Activated CD4-positive, alpha-beta T cell treated with anti-CD3 and anti-CD28 coated beads, Interleukin-2, Interleukin-4, amounts not matched to agents 100 ng/mL and 50 ng/mL, durations not matched to agents 16 hours and 8 hours (primary cell): ENCODE measurements at places on chromosomes 6 and 20.

- no peak for DNase-seq
Measured at GRCh38 chr6:114940181-114940580, 597.4 kb upstream of the HS3ST5 start.

DNA sequence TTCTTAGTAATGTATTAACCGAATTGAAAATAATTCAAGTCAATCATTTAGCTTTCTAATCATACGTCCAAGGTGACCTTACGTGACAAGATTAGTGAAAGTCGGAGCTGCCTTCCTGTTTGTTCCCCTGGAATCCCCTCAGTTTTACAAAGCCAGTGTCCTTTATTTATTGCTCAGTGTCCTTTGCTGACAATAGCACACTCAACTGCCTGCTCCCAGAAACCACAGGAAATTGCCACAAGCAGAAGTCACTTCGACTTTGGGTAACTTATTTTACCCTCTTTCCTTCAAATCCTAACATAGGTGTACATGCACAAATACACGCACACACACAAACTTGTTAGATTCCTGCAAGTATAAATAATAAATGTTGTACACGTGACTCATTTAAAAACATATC is 1167.7 kb upstream of the ADGRB3 start:
- DNase-seq = no peak

DNA sequence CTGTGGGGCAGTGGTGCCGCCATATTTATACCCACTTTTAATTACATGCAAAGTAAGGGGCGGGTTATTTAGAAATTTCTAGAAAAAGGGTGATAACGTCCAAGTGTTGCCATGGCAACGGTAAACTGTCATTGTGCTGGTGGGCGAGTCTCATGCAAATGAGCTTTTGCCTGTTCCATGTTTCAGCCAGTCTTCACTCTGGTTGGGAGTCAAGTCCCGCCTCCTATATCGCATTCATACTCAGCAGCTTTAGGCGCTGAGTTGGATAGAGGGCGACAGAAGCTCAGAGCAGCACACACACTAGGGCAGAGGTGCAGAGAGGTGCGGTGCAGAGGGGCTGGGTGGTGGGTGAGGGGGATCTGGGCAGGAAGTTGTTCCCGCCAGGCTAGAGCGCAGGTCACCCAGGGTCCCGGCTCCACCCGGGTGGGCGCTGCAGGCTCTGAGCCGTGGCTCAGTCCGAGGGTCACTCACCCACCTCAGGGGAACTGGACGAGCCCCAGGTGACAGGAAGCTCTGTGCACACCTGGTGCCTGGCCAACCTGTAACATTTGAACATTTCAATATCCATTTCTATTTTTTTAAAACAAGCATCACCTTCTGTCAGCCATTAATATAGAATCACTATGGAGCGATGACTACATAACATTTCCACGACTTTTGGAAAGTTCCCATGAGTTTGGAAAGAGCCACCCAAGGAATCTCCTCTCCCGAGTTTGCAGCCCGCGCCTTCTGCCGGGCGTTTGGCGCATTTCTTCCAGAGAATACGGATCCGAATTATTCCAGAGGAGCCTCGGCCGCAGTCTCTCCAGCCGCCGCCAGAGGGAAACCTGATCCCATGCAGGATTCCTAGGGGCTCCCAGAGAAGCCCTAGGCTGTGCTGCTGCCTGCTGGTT is 89.1 kb upstream of the PHACTR3 start:
- no peak for DNase-seq

DNA sequence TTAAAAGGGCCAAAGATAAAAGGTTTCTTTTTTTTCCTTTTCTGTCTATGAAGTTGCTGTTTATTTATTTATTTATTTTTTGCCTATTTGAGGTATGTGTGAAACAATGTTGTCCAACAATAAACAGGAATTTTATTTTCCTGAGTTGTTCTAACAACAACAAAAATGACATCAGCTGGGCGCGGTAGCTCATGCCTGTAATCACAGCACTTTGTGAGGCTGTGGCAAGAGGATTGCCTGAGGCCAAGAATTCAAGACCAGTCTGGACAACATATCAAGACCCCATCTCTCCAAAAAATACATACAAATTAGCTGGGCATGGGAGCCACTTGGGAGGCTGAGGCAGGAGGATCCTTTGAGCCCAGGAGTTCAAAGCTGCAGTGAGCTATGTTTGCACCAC is 44.1 kb downstream of the MGME1 start:
- DNase-seq = no peak

GRCh38 chr6:108735310-108736001 is 112.8 kb upstream of the ARMC2 start:
- no peak for DNase-seq

GRCh38 chr6:25477006-25477590 is 174.9 kb upstream of the SCGN start:
- no peak for DNase-seq

DNA sequence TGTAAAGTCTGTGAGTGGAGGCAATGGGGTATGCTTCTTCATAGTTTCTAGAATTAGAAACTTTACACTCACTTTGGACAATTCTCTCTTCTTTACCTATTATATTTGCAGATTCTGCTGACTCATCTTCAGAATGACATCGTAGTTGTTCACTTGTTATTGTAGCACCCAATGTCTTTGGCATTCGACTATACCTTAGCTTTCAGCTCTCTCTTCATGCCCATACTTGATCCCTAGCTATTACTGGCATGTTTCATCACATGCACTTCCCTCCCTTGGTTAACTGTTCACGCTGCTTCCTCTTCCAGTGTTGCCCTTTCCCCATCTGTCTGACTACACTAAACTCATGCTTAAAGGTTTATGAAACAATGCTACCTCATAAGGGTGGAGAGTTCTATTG is 298.1 kb upstream of the TCF21 start:
- no peak for DNase-seq

- peak; percentile 39 for DNase-seq
Measured at GRCh38 chr6:30915591-30915946, 1.5 kb downstream of the VARS2 start.

- DNase-seq = no peak
Measured at GRCh38 chr20:39812116-39812515, 850.0 kb downstream of the DHX35 start.

GRCh38 chr20:43893930-43894329 is 20.7 kb upstream of the TOX2 start:
- no peak for DNase-seq

DNA sequence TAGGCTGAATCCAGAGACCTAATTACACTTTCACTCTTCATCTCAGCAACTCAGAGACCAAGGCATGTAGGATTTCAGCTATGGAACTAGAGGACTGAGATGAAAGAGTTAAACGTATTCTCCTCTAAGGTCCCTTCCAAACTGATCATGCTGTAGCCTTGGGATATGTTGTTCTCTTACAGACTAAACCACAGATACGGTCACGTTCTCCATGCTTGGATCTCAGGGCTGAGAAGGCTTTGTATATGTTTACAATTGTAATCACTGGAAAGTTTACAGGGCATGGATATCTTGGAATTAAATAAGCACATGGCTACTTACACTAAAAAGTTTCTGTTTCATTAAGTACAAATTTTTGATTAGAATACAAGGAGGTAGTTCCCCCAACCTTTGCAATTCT is 50.1 kb downstream of the PKIB start:
- DNase-seq = no peak

DNA sequence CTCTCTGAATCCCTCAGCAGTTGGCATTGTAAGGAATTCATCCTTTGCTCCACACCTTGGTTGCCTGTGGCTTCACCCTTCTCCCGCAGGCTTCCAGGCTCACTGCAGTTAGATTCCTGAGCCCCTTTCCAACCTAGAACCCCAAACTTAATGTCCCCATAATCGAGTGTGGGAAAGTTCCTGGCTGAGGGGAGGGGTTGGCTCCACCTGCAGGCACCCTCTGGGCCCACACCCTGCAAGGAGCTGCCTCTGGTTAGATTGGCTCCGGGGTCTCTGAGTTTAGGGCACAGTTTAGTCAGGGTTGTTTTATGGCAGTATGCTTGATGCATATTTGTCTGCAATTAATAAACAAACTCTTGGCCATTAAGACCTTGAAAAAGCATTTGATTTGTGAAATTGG is 63.4 kb downstream of the MTHFD1L start:
- DNase-seq = no peak

- no peak for DNase-seq
Measured at GRCh38 chr6:97438011-97438671, 155.1 kb upstream of the MMS22L start.

DNA sequence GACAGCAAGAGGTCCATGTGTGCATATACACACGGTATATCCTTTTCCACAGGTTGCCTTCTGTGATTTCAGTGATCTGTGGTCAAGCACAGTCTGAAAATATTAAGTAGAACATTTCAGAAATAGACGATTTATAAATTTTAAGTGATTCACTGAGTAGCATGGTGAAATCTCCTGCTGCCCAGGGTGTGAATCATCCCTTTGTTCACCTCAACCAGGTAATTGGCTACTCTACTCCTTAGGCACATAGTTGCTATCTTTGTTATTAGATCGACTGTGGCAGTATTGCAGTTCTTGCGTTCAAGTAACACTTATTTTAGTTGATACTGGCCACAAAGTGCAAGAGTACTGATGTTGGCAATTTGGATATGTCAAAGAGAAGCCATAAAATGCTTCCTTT is 1421.7 kb downstream of the GRIK2 start:
- no peak for DNase-seq

GRCh38 chr20:52060794-52061714 is 130.5 kb downstream of the ZFP64 start:
- DNase-seq = no peak

- DNase-seq = no peak
Measured at GRCh38 chr6:142854589-142855488, 90.1 kb downstream of the HIVEP2 start.

GRCh38 chr6:1363729-1364572 is 25.4 kb upstream of the FOXF2 start:
- DNase-seq = no peak

DNA sequence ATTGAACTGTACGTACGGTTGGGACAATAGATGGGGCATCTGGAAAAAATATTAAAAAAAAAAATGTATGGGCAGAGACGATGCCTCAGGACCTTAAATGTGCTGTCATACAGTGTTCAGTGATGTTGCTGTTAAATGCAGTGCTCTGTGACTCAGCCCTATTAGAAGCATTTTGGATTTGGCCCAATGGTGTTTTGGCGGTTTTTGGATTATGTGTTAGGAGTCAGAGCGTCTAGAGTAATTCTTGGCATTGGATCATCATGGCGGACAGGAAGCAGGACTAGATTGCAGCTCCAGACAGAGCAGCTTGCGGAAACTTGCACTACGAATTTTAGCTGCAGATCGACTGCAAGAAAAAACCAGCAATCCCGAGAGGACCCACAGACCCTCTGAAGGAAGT is 280.0 kb downstream of the SOX4 start:
- no peak for DNase-seq

DNA sequence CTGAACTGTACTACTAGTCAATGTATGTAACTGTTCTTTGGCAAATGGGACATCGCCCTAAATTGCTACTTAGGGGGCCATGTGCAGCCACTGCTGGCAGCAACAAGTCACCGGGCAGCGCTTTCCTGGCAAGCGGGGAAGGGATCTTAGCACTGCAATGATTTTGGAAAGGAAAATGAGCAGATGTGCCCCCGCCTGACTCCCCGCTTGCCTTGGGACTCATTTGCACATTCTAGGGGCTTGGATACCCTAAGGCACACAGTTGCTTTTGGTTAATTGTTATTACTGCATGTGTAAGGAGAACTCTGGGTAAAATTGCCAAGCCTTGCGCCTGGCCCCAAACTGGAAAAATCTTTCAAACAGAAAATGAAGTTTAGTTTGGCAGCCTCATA is 32.2 kb downstream of the CD83 start:
- DNase-seq = no peak

GRCh38 chr6:113381232-113381631 is 475.9 kb upstream of the MARCKS start:
- DNase-seq = no peak

DNA sequence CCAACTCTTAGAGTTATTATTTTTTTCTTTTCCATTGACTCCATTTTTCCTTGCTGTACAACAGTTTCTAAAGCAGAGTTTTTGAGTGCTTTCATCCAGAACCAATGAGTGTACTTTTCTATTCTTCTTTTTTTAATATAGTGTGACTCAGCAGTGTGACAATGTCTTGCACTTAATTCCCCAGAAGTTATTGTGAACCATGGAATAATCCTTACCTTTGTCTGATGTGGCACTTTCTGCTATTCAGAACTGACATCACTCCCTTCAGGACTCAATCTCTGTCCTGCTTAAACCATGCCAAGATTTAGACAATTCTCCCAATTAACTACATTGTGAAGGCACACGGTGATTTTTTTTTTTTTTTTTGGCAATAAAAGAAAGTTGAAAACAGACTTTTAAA is 41.5 kb downstream of the GRIK2 start:
- no peak for DNase-seq

DNA sequence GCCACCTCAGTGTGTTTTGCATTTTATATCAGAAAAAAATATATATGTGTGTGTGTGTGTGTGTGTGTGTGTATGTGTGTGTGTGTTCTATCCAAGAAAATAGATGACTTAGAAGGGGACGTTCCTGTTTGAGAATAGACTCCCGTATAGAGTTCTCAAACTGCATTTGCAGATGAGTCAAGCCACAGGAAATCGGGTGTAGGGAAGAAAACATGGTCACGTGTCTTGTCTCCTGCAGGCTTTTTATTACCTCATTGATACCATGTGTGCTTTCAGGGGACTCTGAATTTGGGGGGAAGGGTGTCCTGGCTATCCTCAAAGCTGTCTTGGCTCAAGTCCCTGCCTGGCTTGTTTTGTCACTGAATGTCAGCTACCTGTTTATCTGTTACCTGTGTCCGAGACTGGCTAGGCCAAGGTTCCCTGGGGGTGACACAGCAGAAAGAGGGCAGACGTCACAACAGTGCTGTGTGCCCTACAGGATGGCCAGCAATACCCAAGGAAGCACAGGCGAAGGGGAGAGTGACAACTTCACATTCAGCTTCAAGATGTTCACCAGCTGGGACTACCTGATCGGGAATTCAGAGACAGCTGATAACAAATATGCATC is 55.7 kb upstream of the NOP56 start:
- no peak for DNase-seq

DNA sequence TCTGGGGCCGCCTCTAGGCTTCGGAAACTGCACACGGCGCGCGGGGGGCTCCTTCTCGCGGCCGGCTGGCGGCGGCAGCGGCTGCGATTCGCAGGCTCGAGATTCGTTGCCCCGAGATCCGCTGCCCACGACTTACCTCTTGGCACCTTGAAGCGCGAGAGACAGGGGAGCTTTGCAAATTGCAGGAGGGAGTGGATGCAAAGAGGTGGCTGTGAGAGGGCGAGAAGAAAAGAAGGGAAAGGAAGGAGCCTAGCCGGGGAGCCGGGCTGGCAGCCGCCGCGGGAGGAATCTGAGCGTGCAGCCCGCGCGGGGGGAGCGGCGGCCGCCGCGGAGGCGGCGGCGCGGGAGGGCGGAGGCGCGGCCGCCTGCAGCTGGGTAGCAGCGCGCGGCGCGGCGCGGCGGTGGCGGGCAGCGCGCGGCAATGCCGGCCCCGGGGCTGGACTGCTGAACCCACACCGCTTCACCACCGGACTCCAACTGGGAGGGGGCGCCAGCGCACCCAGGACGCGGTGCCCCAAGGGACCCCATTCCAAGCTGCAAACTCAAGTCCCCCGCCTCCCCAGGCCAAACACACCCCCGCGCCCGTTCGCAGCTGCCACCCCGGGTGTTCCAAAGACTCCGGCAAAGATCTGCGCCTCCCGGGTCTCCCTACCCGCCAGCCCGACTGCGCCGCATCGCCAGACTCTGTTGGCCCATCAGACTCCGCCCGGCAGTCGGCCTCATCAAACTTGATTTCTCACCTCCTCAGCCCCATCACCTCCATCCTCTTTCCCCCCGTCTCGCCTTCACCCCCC is 44.2 kb upstream of the SUPT3H start:
- DNase-seq = peak; percentile 69
